Astrocyte of the hippocampus (primary cell): ENCODE measurements at places on chromosomes 7 and 10.

GRCh38 chr10:36280321-36280741 is 638.2 kb upstream of the FZD8 start:
- DNase-seq, result peak; percentile 37

GRCh38 chr7:1460821-1461645 is 1.8 kb upstream of the MICALL2 start:
- peak; percentile 39 for DNase-seq

DNA sequence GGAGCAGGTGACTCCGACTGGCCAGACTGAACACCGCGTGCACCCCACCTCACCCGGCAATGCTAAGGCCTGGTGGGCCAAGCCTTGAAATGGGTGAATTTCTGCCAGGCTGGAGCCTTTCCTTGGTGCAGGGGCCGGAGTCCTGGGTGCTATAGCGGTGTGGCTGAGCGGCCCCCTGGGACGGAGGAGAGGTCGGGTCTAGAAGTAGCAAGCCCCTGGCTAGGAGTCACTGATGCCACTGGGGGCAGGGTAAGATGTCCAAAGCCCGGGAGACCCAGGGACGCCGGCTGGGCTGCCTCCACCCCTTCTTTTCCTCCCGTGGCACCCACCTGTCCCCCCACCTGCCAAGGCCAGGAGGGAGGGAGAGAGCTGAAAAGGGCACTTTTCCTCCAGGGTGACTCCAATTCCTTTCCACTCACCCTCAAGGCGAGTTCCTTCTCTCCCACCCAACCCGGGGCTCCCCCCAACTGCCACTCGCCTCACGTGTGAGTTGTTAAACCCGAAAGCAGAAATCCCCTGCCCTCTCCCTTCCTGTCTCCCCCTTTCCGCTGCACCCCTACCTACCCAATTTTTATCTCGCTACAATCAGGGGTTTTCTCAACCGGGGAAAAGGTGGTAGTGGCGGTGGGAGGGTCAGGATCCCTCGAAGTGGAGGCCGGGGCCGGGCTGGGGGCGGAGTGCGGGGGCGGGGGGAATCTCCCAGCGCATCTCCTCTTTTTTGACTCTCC is 6.0 kb upstream of the GATA3 start:
- no peak for DNase-seq

DNA sequence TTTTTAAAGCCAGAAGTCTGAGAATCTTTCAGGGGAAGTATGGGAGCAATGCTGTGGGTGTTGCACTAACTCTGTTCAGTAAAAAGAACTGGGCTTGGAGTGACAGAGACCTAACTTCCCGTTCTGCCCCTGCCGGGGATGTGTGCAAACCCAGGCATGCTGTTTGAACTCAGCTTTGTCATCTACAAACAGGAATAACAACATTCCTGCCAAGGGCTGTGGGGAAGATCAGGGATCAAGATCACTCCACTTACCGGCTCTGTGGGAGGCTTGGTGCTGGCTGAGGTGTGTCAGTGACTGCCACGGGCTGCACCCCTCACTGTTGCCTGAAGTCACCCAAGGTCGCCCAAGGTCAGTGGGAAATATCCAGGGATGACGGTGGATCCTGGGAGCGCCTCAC is 23.1 kb upstream of the DRGX start:
- DNase-seq, result no peak

GRCh38 chr10:83332690-83333089 is 806.6 kb upstream of the GHITM start:
- no peak for DNase-seq

- DNase-seq, result no peak
Measured at GRCh38 chr10:13913897-13914296, 327.1 kb downstream of the PRPF18 start.
